ENCODE measurements at places on chromosomes 2 and 18. TPM values are rescaled to one million over a fixed set of nuclear protein-coding genes. Genes with fewer than 3 reads are reported as not detected.
A peak's percentile ranks its signal among the peaks of the same experiment; 100 is the strongest.

- no peak for DNase-seq
These were observed 124.2 kb upstream of the SATB2 start for GRCh38 chr2:199581935-199582360.

GRCh38 chr18:62357079-62357719, 32.1 kb downstream of the TNFRSF11A start:
- DNase-seq = no peak

GRCh38 chr2:213640738-213641425, 356.6 kb downstream of the SPAG16 start:
- DNase-seq = no peak

- DNase-seq = no peak
These were observed 6.0 kb upstream of the PDCL3 start for GRCh38 chr2:100556746-100557145.

DNA sequence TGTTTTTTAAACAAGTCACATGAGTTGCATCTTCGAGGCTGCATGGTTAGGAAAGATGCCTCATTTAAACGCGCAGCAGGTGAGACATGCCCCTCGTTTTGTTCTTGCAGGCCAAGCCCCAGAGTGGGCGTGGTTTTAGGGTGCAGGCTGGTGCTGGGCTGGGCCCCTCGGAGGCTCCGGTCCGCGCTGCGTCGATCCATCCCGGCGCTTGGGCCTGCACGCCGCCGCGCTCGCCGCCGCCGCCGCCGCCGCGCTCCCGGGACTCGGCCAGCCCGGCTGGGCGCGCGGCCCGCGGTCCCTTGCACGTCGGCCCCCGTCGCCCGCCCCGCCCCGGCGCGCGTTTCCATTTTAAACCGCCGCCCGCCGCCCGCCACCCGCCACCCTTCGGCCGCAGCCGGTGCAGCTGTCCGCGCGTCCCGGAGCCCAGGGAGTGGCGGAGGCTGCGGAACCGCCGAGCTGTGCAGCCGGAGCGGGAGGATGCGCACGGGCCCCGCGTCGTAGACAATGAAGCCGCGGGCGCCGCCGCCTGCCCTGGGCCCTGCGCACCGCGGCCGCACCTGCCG, 175.5 kb downstream of the AGAP1 start:
- DNase-seq = peak; percentile 80

DNA sequence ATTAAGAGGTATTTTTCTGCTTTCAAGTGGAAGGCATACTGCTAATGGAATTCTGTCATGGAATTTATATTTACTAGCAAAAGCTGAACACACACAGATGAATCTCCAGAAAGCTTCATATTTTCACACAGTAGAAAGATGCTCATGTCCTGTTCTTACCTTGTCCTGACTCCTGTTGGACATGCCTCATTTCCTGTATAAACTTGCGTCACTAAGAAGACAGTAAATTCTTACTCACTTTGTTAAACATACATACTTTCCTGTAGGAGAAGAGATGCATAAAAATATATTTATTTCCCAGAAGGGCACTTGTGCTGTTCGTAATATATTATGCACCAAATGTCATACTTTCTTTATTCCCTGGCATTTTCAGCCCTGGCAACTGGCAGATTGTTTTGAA, 238.3 kb upstream of the RASGRP3 start:
- DNase-seq = no peak

GRCh38 chr18:13364721-13365205, 146.2 kb downstream of the LDLRAD4 start:
- DNase-seq = no peak

DNA sequence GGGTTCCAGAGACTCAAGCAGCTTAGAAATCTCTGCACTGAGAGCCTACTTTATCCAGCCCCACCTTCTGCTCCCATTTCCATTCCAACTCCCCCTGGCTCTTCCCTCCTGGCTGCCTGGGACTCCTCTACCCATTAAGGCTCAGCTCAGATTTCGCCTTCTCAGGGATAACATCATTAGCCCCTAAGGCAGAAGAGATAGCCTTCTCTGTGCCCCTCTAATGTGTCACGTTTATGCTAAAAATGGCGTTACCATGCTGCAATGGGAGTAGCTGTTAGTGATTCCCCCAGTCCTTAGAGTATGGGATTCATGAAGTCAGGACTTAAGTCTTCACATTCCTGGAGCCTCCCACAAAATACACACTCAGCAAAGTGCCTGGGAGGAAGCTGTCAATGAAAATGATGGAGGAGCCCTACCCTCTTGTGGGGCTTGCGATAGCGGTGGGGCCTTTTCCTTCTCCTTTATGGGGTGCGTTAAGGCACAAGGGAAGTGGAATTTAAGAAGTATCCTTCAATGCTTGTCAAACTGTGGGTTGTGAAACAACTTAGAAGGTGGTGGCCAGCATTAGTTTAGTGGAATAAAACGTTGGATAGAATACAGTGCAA, 144.7 kb upstream of the COPS8 start:
- no peak for DNase-seq

GRCh38 chr2:164896634-164897355, 55.2 kb upstream of the COBLL1 start:
- no peak for DNase-seq

DNA sequence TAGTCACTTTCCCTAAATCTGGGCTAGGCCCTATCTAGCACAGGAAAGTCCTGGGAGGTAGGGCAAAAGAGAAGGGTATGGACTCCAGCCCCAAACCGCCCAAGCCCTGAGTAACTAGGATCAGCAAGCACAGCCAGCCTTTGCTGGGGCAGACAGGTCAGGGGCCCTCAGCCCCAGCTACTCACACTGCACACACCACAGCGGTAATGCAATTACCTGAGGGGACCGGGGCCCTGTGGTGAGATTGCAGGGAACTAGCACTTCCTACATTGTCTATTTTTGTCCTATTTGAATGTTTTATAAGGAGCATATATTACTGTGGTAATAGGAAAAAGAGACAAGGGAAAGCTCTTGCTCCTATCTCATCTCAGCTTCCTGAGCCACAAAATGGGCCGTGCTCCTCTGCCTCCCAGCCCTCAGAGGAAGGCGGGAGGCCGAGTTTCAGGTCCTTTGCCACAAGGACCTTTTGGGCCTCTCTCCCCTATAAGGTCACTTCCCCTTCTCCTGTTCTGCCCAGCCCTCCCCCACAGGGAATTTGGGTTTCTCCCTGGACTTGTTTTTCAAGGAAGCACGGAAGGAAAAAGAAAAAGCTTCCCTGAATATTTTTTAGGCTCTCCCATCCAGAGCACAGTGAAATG, 20.5 kb downstream of the RAB11FIP5 start:
- no peak for DNase-seq

DNA sequence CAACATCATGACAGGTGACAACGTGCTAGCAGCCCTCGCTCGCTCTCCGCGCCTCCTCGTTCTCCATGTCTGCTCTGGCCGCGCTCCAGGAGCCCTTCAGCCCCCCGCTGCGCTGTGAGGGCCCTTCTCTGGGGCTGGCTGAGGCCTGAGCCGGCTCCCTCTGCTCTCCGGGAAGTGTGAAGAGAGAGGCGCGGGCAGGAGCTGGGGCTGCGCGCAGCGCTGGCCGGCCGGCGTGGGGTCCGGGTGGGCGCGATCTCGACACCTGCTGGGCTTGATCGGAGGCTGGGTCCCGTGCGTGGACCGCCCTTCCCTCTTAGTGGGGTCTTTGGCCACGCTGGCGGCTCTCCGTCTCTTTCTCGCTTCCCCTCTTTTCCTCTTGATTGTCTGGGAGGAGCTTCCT, 195.5 kb downstream of the ANKRD30BL start:
- DNase-seq = no peak

GRCh38 chr2:58512878-58513277, 271.8 kb upstream of the FANCL start:
- DNase-seq = no peak

DNA sequence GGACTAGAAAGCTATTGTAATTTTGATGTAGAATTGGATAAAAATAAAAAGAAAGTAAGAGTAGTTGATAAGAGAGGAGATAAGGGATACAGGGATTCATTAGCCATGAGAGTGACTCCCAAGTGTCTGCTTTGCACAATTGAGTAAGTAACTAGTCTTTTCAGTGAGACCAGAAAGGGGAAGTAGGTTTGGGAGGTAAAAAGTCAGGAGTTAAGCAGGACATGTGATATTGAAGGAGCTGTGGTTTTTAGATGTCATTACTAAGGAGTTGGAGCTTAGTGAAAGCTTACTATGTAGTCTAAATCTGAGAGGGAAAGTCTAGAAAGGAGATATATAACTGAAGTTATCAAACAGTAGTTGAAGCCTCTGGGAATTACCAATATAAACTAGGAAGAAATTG, 93.4 kb downstream of the SLC5A7 start:
- no peak for DNase-seq

DNA sequence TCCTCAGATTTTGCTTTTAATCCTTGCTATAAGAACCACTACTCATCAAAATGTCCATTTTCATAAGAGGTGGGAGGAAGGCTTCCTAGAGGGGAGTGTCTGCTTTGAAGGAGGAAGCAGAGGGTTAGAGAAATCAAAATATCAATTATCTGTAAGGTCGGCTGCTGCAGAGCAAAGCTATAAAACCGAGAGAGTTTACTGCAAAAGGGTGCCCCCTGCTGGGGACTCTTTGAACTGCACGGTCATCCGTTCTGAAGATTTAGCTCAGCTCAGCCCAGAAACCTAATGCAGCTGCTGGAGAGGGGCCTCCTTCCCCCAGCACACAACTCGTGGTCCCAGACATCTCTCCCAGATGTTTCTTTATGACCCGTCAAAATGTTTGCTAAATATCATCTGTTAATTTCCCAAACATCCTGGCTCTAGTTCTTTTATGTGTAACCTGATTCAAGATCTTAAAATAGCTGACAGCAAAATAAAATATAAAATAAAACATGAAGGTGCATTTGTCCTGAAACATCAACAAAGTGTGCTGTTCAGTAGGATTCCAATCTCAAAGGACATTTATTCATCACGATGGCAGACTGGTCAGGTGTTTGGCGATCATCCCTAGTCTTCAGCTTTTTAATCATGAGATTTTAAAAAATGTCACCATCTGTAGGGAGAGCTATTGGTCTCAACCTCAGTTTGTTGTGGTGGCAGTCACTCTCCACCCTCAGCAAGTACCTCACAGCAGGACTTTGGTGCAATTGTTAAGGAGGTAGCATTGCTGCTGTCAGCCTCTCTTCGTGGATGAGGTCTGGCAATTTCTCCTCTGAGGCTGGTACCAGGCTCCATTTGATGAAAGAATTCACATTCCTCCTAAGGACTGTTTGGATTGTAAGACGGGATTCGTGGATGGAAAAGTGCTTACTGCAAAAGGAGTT, 185.9 kb downstream of the MTX2 start:
- peak; percentile 10 for DNase-seq

DNA sequence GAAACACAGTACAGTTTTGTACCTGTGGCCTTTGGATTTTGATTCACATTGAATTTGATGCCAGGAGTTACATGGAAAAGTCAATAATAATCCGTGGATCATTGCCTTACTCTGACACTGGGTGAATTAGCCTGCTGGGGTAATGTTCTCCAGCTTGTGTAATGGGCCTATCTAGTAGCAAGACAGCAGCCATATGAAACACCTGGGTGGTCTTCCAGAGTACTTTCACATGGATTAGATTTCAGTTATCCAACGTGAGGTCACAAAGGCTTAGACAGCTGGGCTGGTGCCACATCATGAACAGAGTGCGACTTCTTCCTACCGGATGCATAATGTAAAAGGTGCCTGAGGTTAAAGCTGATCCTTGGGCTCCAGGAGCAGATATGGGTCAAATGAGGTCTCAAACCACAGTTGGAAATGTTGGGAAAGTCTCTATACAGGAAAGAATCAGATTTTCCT, 486.8 kb downstream of the PARD3B start:
- no peak for DNase-seq

DNA sequence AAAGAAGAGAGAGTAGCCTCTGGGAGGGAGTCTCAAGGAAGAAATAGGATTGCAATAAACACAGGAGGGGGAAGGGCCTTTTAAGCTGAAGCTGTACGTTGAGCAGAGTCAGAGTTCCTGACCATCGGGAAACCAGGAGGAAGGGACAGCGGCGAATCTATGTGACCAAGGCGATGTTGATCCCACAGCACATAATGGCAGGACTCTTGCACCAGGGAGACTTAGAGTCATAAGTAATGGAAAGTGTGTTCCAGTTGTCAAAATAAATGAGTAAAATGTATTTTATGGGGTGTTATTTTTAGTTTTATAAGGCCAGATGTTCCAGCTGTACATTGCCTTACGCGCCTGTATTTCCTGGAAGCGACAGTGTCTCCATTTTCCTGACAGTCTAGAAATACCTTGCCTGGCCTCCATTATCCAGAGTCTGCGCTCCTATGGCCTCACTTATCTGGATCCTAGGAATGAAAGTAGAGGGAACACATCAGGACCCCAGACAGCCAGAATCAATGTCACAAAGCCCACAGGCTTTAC, 152.8 kb upstream of the COPS8 start:
- DNase-seq = no peak

- no peak for DNase-seq
These were observed 227.2 kb upstream of the HS6ST1 start for GRCh38 chr2:128545829-128546228.

DNA sequence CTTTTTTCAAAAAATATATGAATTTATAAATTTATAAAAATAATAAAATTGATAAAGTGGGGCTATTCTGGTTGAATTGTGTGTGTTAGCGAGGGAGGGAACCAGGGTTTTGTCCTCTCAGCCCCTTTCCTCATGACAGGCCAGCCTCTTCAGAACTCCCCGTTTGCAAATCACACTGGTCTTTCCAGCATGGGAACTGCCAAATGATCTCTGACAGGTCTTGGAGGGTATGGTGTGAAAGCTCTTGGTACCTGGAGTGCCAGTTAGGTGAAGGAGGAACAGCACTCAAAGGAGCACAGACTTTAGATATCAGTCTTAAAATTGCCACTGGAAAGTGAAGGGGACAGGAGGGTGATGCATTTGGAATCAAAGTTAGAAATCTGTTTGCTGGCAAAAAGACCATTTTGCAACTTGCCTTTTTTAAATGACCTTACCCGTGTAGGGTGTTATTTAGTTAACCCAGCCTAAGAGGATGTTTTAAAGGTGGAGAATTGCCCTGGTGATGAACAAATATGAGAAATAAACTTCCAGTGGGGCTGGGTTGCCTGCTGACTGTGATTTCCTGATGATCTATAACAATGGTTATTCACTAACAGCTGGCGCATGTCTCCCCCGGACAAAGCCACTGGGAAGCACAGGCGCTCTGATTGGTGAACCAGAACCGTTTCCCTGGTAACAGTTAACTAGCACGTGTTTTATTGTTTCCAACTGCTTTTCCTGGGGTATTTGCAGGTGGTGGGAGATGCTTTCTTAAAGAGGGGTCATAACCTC, 85.3 kb upstream of the EFEMP1 start:
- peak; percentile 26 for DNase-seq

Gene SCN7A
- 1.6 TPM for total RNA-seq

Gene TXNDC2
- not detected for total RNA-seq

Gene LINC00305
- total RNA-seq = not detected

Gene B4GALT6
- total RNA-seq = 7.7 TPM

Data from frontal cortex (tissue), 4 donors.